NCI-H1417 treated with DMSO at 0.1 percent for 48 hours (cell line): ENCODE measurements at places on chromosomes 5 and 9.

DNA sequence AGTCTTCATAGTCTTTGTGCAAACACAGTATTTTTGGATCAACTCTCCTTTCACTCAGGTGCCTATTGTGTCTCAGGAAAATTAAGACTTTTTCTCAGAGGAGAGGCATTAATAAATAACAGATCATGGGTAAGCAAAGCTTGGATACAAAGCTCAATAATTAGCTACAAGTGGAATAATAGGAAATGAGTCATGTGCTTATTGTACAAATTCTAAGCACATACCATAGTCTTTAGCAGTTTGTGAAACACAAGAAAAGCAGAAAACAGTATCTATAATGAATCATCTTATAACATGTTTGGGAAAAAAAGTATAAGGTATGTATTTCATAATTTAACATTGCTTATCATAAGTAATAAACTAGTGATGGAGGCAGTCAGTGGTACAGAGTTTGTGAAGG lies 477.0 kb downstream of the CDH10 start:
- DNase-seq: no peak

DNA sequence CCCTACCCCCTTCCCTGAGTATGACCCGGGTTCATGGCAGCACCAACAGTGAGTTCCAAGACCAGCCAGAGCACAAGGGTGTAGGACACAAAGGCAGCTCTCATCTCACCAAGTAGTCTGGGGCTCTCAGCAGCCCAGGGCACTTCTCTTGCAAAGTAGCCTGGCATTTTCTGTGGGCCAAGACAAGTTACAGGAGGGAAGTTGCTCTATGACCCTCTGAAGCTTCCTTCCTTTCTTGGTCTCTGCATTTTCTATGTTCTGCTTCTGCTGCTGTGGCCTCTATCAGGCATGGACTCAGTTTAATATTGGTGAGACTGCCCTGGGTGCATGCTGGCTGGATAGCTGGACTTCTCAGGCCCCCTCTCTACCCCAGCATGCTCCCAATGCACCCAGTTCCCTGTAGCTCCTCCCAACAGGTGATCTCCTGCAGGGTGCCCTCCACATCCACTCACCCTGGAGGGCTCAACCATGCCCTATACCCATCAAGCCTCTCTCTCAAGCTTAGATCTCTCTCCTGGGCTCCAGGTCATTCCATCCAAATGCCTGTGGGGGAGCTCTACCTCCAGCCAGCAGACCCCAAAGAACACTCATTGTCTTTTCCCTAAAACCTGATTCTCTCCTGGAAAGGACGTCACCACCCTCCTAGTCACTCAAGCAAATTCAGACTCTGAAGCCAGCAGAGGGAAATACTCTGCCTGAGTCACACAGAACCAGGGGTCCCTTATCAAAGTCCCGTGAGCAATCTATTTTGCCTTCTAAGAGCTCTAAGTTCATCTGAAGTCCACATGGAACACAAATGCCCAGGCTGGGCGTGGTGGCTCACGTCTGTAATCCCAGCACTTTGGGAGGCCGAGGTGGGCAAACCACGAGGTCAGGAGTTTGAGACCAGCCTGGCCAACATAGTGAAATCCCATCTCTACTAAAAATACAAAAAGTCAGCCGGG lies 13.8 kb downstream of the TBC1D2 start:
- no peak for DNase-seq

GRCh38 chr5:76794871-76795270 lies 24.0 kb upstream of the F2RL1 start:
- no peak for DNase-seq

DNA sequence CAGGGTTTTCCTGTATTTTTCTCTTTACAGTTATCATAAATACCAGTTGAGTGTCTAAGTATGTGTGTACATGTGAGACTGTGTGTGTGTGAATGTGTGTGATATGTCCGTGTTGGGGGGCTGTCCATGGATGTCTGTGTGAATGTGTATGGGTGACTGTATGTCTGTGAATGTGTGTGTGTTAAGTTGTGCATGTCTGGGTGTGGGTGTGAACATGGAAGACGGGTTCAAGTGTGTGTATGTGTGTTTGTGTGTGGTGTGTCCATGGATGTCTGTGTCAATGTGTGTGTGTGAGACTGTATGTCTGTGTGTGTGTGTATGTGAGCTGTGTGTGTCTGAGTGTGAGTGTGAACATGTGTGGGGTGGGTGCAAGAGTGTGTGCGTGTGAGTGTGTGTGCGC lies 55.0 kb downstream of the VAV2 start:
- no peak for DNase-seq

GRCh38 chr9:126564716-126565115 lies 49.0 kb upstream of the LMX1B start:
- no peak for DNase-seq

DNA sequence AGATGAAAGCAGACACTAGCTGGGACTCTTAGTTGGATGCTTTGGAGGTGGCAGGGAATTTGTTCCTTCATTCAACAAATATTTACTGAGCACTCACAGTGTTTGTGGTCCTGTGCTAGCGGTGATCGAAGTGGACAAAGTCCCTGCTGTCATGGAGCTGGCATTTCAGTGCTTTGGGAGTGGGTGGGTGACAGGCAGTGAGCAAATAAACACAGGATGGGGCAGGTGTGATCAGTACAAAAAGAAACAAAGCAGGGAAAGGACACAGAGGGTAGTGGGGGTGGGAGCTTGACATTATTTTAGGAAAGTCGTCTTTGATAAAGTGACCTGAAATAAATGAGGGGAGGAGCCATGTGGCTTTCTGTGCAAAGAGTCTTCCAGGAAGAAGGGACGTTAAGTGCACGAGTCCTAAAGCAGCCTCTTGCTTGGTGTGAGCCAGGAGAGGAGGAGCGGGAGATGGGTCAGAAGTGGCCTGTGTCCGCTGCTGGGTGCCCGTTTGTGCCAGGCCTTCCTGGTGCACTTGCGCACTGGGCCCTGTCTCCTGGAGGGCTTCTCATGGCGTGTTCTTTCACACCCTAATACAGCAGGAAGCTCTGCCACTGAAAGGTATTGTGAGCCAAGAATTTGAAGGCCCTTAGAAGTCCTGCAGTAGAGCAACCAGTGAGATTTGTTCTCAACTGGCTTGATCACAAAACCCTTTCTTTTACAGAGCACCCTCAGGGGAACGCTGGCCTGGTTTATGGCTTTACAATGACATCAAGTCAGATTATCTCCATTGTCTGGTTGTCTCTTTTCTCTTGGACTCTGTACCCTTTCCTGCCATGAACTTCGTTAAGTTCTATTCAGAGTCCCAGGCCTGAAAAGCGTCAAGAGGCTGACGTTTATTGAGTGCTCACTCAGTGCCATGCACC lies 14.8 kb downstream of the NDST1 start:
- no peak for DNase-seq

GRCh38 chr9:5122116-5122515 lies 63.3 kb downstream of the INSL6 start:
- DNase-seq: no peak

DNA sequence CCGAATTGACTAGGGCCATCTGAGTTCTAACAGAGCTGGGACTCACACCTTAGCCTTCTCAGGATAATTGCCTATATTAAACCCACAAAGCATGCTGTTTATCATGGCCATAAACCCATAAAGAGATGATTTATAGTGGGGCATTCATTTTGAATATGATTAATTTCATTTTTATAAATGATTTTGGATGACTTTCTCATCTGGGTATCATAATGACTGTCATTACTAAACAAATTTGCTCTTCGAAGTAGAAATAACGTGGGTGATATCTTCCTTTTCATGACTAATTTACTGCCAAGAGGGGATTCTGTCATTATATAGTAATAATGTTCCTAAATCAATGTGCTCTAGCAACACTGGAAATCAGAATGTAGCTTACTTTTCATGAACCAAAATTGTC lies 498.2 kb downstream of the CDH12 start:
- DNase-seq: peak; percentile 57

DNA sequence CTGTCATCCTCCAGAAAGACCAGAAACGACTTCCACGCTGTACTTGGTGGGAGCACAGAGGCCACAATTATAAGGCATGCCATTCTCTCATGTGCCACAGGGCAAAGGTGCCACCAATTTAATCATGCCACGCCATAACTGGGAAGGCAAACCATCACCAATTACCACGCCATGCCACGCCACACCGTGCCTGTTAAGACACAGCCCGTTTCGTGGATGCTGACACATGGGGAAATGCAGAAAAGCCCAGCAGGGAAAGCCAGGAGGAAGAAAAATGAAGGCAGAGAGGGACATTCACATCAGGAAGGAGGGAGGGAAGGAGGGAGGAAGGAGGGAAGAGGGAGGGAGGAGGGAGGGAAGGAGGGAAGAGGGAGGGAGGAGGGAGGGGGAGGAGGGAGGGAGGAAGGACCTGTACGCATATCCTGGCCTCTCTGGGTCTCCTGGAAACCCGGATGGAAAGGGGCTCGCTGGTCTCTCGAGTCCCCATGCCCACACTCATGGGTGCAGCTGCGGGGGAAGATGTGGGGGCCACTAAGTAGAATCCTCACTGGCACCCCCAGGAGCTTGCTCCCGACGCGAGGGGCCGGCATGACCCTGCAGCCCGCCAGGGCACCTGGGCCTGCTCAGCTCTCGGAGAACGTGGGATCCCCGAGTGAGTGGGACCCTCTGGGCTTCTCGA lies 61.7 kb upstream of the UBAC1 start:
- DNase-seq: no peak

- peak; percentile 28 for DNase-seq
These were observed 97.1 kb downstream of the DTWD2 start for GRCh38 chr5:118891252-118891651.

DNA sequence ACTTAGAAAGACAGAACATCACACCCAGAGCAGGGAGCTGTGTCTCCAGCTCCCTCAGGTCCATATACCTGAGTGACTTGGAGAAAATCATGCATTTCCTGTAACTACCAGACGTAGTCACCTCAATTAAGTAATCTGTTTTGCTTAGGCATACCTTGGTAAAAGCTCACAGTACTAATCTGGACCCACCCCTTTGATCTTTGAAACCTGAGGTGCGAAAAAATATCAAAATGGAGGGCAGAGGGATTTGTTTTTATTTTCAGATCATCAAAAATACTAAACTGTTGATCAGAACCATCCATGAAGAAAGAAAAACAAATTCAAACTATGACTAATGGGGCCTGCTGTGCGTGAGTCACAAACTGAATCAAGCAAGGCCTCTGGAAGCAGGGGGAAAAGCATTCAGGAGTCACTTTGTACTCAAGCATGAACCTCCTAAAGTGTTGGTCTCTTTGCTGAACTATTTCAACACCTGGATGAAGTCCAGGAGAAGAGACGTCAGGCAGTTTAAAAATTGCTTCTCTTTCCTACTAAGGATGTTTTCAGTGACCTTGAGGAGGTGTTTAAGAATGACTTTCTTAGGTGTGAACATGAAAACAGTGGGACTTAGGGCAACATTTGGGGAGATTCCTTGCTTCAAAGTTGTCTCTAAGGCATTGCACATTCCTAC lies 76.3 kb downstream of the MUSK start:
- DNase-seq: no peak

DNA sequence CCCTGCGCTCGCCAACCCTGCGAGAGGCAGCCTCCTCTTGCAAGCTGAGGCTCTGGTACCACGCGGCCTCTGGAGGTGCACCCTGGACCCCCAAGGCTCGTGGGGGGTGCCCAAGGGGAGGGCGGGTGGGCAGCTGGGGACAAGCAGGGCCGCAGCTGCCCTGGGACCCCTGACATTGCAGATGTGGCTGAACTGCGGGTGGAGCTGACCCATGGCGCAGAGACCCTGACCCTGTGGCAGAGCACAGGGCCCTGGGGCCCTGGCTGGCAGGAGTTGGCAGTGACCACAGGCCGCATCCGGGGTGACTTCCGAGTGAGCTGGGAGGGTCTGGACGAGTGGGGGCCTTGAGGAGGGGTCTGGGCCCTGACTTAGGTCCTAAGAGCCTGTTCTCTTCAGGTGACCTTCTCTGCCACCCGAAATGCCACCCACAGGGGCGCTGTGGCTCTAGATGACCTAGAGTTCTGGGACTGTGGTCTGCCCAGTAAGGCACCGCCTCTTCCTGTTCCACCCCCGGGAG lies 1.5 kb downstream of the MAMDC4 start:
- DNase-seq: no peak

GRCh38 chr9:1839909-1840308 lies 175.2 kb upstream of the SMARCA2 start:
- DNase-seq: no peak

GRCh38 chr5:88885002-88885401 lies 2.0 kb upstream of the MEF2C start:
- no peak for DNase-seq

DNA sequence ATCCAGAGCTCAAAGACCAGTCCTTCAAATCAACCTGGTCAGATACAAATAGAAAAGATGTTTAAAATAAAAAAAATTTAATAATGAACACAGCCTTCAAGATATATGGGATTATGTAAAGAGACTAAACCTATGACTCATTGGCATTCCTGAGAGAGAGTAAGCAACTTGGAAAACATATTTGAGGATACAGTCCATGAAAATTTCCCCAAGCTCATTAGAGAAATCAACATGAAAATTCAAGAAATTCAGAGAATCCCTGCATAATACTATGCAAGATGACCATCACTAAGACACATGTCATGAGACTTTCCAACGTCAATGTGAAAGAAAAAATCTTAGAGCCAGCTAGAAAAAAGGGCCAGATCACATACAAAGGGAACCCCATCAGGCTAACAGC lies 512.9 kb upstream of the PTGER4 start:
- no peak for DNase-seq

- peak; percentile 46 for DNase-seq
These were observed at the start of gene STC2 for GRCh38 chr5:173327948-173328843. Gene STC2 (minus strand): TSS chr5:173328414. CDS start chr5:173328193, 221 bp downstream.

DNA sequence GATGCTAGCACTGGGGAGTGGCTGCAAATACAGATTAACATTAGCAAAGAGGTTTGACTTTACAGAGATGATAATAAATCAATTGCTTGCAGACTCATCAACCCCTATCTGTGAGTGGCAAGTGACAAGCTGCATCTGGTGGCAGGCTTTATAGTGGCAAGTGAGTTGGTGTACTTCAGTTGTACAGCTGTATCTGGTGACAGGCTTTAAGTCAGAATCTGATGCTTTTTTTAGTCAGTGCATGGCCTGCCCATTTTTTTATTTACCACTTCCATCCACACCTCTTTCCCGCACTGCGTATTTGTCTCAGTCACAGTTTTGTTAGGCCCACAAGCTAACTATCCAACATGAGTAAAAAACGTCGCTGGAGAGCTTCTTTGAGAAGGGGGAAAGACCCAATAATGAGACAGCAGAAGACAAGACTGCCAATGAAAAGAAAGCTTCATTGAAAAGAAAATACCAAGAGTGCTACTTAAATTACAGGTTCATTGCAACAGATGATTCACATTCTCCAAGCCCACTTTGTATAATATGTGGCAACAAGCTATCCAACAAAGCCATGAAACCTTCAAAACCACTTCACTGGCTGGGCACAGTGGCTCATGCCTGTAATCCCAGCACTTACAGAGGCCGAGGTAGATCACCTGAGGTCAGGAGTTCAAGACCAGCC lies 23.1 kb downstream of the ANP32B start:
- DNase-seq: no peak

GRCh38 chr5:111960476-111961215 lies 203.7 kb upstream of the NREP start:
- DNase-seq: no peak
